Activated T-cell treated with anti-CD3 and anti-CD28 coated beads, Interleukin-2, amount 50 U/mL, for 24 hours (primary cell): ENCODE measurements at places on chromosomes 13 and 19.

DNA sequence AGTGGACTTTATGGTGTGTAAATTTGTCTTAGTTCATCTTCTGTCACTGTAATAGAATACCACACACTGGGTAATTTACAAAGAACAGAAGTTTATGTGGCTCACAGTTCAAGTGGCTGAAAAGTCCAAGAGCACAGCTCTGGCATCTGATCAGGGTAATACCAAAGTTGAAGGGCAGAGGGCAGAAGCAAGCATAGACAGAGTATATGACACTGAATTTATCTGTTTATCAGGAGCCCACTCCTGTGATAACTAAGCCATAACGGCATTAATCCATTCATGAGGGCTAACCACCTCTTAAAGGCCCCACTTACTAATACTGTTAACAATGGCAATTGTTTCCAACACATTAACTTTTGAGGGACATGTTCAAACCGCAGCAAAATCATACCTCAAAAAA lies 4.0 kb upstream of the RFXAP start:
- no peak for DNase-seq

GRCh38 chr13:39506559-39507390 lies 96.2 kb downstream of the LHFPL6 start:
- DNase-seq: no peak

DNA sequence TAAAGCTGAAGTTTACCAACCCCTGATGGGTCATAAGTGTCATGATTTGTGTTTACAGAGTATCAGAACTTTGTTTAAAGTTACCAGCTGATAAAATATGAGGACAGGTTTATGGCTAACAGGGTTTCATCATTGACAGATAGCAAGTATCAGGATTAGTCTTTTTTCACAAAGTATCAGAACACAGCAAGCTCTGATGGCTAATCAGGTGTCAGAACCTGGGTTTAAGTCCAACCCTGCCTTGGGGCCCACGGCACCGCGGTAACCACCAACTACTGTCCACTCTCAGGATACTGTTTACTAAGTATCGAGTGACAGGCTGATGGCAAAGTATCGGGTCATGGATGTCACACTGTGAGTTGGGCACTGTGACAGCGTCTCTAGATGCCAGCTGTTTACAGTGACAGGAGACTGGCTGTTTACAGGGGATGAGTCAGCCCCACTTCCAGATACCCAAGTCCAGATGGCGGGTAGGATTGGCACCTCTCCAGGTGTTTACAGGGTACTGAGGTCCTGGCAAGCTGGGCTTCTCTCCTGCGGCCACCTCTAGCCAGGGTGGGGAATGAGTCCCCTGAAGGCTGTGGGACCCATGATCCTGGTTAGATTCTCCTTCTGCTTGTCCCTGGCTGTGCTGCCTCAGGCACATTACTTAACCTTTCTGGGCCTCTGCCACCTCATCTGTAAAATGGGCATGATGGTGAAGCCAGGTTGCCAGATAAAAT lies 21.8 kb downstream of the ARRDC2 start:
- DNase-seq: no peak

DNA sequence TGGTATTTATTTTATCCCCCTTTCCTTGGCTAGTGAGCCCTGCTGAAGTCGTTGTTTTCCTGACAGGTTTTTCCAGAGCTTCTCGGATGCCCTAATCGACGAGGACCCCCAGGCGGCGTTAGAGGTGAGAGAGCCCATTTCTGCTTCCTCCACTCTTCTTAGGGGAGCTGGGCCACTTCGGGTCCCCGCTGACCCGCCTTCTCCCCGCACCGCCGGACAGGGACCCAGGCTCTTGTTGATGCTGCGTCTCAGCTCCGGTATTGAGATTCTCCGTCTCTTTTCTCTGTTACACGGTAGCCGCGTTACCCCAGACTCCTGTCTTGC lies 306 bp downstream of the SUGT1 start:
- no peak for DNase-seq

- DNase-seq: no peak
Observed at GRCh38 chr13:42233726-42234125, 38.2 kb upstream of the AKAP11 start.

DNA sequence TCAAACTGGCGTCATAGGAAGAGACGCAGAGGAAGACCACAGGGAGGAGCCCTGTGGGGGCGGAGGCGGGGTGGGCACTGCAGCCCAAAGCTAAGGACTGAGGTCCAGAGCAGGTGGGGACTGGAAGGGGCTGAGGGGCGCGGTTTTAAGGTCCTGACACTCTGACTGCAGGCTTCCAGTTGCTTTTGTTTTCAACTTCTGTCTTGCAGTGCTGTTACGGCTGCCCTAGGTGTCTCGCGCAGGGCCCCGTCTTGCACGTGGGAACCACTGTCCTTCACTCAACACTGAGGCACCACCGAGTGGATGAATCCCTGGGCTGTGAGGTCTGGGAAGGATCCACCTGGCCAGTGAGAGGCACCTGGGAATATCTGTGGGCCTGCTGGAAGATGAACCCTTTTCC lies 76.0 kb downstream of the TEX29 start:
- DNase-seq: peak; percentile 9
